ENCODE measurements at places on chromosomes 1 and 21.

- no peak for DNase-seq
These were observed 838.8 kb upstream of the ADAMTS5 start for GRCh38 chr21:27805696-27806095.

GRCh38 chr1:44688760-44689446, 14.4 kb downstream of the ARMH1 start:
- no peak for DNase-seq

- no peak for DNase-seq
These were observed 5.7 kb upstream of the SVBP start for GRCh38 chr1:42822800-42823392.

DNA sequence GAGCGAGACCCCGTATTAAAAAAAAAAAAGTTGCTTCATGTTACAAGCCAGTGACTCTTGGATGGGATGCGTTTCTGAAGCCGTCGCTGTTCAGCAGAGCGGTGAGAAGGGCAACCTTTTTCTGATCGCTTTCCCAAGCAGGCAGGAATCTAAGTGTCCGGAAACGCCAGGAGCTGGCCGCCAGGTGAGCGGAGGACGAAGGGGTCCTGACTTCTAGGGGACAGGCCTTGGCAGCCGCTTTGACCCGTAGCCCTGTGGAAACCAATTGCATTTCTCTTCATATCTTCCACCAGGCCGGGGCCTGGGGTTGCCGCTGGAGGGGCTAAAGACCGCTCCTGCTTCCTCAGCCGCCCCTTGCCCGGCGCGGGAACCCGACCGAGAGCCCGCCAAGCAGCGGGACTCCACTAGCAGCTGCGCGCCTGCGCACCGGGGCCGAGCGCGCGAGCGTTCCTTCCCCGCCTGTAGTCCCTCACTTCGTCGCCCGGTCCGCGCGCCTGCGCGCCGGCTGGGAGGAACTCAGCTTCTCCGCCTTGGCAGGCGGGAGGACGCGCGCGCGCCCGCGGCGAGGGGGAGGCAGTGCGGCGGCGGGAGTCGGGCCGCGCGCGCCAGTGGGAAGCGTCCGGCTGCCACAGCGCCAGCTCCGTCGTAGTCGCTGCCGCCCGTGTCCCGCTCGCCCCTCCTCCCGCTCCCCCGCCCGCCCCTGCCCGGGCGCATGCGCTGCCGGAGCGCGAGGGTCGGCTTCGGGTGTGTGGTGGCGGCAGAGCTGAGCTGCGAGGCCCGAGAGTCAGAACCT, at the start of gene SPEN:
TSS of gene SPEN (plus strand) at position 608 of the 793 bp plus-strand sequence. CDS start 361 bp downstream, outside the sequence.
- DNase-seq: peak; percentile 98

- no peak for DNase-seq
These were observed 60.1 kb upstream of the PTGS2 start for GRCh38 chr1:186740324-186740723.

Data from CD8-positive, alpha-beta memory T cell (primary cell).